ENCODE measurements at places on chromosomes 6 and 20.

DNA sequence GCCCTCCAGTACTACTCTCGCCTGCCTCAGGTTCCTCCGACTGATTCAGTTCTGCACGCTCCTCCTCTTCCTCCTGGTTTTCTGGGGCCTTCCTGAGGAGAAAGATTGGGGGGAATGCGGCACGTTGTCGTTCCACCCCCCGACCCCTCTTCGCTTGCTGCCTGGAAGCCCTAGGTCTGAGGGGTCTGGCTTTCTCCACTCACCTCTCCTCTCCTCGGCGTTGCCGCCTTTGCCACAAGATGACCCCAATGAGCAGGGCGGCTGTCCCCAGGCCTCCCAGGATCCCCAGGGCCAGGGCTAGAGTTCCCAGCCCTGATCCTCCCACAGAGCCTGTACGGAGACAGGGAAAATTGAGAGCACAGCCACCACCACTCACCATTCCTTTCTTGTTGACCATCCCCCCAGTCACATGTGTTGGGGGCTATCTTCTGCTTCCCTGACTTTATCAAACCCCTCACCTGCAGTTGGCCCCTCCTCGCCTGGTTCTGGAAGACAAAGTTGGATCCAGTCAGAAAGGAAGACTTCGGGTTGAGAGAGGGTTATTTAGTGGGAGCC, 2.8 kb downstream of the AGER start:
- DNase-seq = no peak

GRCh38 chr6:89034586-89035251, 45.8 kb upstream of the PNRC1 start:
- DNase-seq = no peak

GRCh38 chr20:50784464-50784863, 10.4 kb upstream of the BCAS4 start:
- DNase-seq = no peak

DNA sequence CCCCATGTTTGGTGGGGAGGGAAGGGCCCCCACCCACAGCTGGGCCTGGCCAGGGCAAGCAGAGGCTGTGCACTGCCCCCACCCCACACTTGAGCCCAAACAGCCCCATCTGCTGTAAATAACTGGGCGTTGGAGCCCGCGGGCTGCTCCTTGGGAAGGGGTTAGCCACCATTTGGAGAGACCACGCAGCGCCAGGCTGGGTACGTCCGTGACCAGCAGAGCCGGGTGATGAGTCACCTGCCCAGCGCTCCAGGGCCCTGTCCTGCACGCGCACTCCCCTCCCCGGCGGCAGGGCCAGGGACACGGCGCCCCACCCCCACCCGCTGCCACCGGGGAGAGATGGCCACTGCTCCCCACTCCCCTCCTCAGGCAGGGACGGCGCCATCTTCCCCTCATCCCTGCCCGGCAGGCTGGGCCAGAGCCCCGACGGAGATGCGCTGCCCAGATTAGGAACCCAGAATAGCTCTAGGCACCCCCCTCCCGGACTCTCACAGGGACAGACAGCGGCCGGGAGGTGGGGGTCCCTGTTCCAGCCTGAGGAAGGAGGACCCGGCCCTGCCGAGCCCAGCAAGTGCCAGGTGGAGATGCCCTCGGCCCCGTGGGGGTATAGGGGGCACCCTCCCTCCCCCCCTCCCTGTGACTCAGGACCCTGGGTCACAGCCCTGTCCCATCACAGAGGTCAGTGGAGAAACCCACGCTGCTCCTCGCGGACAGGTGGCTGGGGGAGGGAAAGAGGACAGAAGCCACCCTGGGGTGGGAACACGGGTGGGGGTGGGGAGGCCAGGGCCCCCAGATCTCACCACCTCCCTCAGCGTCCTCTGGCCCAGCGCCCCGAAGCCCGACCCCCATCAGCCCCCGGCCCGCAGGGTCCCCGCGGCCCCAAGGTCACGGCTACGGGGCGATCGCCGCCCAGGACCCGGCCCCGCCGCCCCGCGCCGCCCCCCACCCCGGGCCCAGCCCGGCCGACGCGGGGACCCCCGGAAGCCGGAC, 642 bp downstream of the EEF1A2 start:
- no peak for DNase-seq

DNA sequence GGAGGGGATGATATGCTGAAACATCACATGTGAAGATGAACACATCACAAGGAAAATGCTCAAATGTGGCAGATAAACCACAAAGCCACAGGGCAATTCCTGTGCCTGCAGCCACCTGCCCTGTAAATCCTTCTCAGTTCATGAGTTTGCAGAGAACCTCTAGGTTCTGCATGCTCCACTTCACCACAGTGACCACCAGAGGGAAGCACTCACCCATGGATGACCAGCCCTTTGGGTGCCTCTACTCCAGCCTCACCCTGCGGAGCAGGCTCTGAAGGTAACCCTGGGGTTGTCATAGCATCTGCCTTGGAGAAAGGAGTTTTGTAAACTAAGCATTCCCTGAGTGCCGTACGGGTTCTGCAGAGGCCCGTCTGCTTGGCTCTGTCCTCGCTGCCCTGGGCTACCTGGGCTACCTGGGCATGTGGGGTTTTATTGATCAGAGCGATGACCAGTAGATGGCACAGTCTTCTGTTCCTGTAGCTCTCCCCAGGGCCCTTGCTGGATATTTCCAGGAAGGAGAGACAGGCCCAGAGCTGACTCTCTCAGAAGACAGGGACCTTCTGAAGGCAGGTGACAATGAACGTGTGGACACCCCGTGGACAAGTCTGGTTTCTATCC, 31.7 kb upstream of the CST1 start:
- no peak for DNase-seq

DNA sequence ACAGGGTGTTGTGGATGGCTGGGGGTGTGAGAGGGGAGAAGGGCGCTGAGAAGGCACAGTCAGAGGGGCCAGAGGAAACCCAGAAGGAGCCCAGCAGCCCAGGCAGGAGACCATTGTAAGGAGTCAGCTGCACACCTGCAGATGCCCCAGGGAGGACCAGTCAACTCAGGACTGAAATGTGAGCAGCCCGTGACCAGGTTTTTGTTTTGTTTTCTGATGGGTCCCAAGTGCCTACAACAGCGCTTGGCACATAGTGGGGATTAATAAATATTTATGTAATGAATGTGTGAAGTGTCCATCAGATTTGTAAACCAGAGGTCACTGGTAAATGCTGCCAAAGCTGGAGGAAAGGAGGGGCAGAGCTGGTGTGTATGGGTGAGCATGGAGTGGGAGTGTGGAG, 30.2 kb downstream of the TRAM2 start:
- DNase-seq = no peak

- peak; percentile 55 for DNase-seq
Observed at GRCh38 chr20:23228912-23229311, 121.7 kb upstream of the NXT1 start.

DNA sequence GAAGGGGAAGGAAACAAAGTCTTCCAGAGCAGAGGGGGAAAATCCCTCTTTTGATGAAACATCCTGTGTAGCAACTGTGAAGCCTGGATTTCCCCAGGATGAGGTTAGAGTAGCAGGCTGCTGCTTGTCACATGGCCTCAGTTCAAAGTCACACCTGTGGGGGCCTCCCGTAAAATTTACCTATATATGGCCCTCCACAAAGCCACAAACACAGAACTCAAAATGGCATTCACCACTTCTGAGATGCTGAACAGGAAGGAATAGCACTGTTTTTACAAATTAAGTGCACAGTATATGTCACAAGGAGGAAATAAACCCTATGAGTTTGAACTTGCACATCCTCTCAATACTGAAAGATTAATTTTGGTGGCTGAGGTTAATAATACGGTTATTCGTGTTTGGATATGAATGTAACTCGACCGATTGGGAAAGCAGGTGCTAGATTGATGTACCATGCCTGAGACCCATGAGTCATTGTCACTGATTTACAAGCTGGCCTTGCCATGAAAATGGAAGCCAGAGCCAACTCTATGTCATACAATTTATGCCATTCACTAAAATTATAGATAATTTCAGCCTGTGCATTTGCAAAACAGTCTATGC, 70.6 kb downstream of the SGK1 start:
- no peak for DNase-seq

GRCh38 chr6:69795469-69796072, 1.2 kb downstream of the LMBRD1 start:
- DNase-seq = no peak

GRCh38 chr20:3760655-3761348, 6.8 kb downstream of the ADISSP start:
- no peak for DNase-seq

GRCh38 chr20:23446505-23446904, 6.2 kb downstream of the CST11 start:
- DNase-seq = no peak

- no peak for DNase-seq
Observed at GRCh38 chr6:110614586-110614985, 138.2 kb upstream of the SLC22A16 start.
